ENCODE measurements at places on chromosomes 3 and 15. TPM values are rescaled to one million over a fixed set of nuclear protein-coding genes. Genes with fewer than 3 reads are reported as not detected.
A peak's percentile ranks its signal among the peaks of the same experiment; 100 is the strongest.

The RTP1 gene
- total RNA-seq: not detected

DNA sequence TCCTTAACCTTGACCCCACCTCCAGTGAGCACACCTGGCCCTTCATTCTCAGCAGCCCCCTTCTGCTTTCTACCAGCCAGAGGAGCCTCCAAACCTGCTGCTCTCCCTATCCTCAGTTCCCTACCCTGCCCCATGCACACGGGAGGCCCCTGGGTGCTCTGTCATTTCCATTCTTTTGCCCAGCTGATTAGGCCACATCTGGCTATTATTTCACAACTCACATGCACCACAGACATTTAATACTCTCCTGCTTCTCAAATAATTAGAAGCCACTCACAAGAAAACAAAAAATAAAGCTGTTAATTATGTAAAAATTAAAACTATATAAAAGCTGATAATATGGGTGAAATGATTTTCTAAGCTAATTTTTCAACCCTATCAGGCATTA lies 50.7 kb downstream of the MYLK start:
- no peak for DNase-seq

DNA sequence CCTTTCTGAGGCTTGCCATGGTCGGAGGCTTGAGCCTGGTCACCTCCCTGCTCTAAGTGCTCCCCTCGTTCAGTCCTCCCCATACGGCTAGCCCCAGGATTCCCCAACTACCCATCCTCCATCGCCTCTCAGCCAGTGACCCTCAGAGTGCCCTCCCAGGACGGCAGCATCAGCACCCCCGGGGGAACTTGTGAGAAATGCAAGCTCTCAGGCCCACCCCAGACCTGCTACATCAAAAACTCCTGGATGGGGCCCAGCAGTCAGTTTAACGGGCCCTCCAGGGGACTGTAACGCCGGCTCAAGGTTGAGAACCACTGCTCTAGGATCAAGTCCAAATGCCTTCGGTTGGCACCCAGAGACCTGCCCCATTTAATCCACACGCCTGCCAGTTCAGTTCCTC lies 6.9 kb downstream of the ADAMTS17 start:
- no peak for DNase-seq

The NANOGP8 gene
- total RNA-seq: not detected

- peak; percentile 98 for DNase-seq
Measured at GRCh38 chr3:100269410-100270214, 8.8 kb downstream of the TBC1D23 start.
